Activated CD8-positive, alpha-beta T cell treated with anti-CD3 and anti-CD28 coated beads for 36 hours (primary cell): ENCODE measurements at places on chromosomes 4 and X.

DNA sequence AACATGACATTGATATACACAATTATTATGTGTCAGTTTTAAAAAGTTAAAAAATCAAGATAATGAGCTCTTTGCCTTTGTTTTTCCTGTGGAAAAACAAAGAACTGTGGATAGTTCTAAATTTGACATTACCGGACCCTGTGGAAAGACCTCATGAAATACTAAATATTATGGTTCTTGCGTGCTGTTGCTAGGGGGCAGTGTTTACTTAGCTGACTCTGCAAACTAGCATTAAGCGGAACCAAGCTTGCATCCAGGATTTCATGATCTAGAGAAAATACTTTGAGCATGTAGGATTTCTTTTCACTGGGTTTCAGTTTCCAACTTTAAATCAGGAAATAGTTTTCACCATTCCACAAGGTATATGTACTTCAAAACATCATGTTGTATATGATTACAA is 33.6 kb downstream of the CLCN4 start:
- DNase-seq: peak; percentile 20

DNA sequence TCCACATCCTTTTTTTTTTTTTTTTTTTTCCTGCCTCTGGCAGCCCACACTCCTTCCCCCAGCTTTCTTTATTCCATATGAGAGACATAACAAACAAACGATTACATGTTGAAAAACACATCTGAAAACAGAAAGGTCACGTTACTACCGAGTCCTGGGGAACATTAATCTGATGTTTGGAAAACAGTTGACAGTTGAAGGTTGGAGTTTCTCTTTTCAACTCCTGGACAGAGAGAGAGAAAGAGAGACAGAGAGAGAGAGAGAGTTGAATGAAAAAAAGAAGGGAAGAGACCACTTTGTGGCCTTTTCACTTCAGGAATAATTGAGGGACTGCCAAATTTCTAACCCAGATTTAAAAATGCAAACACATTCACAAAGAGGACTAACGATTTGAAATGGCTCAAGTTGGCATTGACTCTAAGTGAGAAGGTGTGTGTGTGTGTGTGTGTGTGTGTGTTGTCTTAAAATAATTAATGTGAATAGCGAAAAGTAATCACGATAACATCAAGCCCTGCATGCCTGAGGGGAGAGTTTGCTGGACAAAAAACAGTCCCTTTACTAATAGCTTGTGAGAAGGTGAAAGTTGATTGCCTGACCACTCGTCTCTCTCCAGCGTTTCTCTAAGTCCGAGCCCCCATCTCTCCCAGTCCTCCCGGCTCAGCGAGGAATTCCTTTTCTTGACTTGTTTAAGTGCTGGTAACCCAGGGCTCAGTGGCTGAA is 67.3 kb downstream of the FBXO8 start:
- DNase-seq: no peak

- DNase-seq: no peak
Measured at GRCh38 chrX:10399043-10399741, 221.2 kb downstream of the MID1 start.

- DNase-seq: peak; percentile 55
Measured at GRCh38 chr4:48546336-48546735, 56.3 kb downstream of the ZAR1 start.

DNA sequence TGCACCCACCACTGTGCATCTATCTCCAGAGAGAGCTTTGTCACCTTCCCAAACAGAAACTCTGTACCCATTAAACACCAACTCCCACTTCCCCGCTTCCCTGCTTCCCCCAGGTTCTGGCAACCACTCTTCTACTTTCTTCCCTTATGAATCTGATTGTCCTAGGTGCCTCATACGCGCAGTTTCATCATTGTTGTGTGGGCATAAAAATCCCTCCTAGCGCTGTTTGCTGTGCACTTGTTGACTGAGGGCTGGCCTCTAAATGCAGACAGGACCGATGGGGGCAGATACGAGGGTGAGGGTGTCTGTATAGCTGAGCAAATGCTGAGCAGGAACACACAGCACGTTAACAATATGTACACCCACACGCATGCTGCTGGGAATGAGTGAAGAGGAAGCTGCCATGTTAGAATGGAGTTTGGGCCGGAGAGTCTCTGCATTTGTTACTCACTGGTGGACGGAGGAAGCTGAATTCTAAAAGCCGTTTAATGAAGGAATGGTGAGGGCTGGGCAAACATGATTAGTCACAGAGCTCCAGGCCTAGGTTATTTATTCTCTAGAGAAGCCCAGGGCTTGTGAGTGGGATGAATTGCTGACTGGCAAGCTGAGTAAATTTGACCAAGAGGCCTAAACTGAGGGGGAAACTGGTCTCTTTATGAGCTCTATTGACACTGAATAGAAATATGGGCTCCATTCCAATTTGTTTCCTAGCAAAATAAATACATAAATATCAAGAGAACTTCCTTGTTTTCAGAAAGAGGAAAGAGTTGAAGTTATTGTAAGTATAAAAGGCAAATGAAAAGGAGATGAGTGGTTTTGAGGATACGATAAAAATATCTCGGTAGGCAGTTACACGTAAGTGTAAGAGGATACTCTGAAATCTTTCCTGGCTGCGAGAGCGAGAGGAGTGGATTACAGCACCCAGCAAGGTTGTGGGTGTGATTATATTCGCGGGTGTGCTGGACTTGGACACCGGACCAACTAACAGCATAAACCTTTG is 95.9 kb upstream of the RPS6KA3 start:
- DNase-seq: no peak

DNA sequence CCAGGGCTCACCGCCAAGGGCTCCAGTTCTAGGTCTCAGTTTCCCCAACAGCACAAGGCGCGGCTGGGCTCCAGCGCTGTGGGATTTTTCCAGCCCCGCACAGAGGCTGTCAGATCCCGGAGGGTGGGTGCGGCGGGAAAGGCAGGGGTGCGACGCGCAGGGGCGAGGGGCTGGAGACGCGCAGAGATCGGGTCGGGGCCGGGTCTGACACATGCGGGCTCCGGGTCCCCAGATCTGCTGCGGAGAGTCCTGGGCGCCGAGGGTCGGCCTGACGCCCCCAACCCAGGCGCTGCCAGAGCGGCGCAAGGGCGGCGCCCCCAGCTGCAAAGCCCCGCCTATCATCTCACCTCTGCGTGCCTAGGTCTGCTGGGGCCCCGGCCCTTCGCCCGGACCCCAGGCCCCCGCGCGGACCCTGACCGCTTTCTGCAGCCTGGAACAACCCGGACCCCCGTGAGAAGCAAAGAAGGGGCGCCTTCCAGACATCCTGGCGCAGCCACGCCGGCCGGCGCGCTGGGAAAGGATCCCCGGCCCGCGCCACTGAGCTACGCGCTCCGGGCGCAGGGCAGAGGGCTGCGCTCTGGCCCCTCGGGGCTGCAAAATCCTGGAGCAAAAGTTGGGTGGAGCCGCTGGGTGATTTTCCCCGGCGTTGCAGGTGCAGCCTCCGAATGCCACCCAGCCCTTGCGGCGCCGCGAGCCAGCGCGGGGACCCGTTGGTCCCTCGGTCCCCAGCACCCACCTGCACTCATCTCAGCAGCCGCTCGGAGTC is 486 bp downstream of the ABLIM2 start:
- no peak for DNase-seq

- DNase-seq: no peak
Measured at GRCh38 chr4:182235021-182235795, 8.0 kb upstream of the TENM3 start.

- no peak for DNase-seq
Measured at GRCh38 chrX:19532709-19533108, 17.4 kb upstream of the MAP3K15 start.
